Stimulated activated CD4-positive, alpha-beta T cell treated with anti-CD3 and anti-CD28 coated beads, Interleukin-2, amount 100 ng/mL, for 24 hours (primary cell): ENCODE measurements at places on chromosomes 3 and 15.

DNA sequence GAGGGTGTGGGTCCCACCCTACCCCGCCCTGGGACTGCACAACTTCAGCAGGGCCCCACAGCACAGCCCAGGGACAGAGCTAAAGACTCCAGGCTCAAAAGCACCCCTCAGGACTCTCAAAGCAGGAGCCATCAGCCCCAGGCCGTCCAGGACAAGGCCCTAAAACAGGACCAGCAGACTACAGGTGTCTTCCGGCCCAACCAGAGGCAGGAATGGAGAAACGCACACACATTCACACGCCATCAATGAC, 26.1 kb downstream of the ATRIP start:
- DNase-seq, result no peak

DNA sequence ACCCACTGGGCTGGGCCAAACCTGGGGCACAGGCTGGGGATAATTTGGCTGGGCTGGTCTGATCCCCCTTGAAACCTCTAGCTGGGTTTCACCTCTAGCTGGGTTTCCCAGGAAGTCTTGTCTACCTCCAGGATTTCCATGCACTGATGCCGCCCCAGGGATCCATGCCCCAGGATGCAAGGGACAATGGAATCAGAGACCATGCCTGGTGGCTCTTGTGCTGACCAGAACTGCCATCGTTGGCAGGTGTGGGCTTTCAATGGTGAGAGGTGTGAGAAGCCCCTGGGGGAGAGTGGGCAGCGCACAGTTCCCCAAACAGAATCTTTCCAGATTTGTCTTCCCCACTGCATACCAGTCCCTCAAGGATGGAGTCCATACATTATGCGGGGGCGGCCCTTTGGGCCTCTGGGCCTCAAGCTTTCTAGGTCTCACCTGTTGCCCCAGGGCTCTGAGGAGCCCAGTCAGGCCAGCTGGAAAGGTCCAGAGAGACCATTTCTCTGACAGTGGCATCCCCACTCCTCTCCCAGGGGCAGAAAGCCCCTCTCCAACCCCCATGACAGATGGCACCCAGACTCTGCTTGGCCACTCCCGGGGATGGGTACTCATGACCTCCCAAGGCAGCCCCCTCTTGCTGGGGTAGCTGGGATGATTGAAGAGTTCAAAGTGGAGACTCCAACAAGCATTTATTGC, 35.4 kb downstream of the EPHB3 start:
- no peak for DNase-seq

- no peak for DNase-seq
Observed at GRCh38 chr3:130509008-130509407, 8.0 kb upstream of the COL6A6 start.

DNA sequence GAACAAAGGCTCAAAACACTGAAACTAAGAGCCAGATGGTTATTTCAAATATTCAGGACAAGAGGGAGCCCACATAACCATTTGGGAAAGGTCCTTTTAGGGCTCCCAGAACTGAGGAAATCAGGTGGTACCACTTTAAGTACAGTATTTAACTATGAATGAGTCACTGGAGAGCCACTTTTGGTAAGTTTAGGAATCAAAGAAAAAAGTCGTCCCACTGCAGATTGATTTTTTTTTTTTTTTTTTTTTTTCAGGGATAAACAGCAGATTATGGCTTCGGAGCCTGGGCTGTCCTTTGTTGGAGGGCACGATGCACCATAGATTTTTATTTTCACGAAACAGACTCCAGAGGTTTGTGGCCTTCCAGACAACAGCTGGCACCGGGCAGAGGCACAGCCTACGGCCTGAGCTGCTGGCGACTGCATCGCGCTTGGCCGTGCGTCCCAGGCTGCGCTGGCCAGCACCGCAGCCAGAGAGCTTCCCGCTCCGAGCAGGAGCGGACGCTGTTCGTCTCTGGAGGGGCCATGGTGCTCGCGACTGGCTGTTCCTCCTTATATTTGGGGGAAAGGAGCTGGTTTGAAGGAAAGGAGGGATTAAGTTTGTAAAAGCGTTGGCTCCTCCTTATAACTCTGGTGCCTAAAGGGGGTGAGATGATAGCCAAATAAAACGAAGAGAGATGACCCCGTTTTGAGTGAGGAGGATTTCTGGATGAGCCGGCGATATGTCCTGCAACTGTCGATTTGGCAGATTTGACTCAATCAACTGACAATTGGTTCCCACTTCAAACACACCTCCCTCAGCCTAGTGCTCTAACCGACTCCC, 152.9 kb upstream of the GOLIM4 start:
- DNase-seq, result no peak

- no peak for DNase-seq
Observed at GRCh38 chr15:88748081-88748480, 55.2 kb upstream of the ACAN start.

DNA sequence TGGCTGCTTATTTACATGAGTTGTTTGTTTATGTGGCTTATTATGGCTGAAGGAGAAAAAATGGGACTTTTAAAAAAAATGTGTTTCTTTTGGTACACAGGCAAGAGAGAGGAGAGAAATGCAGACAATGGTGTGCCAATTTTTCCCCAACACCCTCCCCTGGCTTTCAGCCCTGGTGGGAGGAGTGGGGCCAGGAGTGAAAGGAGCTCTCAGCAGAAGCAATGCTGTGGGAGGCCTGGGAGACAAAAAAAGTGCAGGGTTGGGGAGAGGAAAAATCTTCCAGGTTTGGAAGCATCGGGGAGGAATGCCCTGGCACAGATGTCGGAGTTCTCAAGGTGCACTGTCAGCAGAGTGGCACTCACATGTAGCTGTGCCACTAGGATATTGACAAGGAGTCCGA, 117.7 kb upstream of the FOXB1 start:
- no peak for DNase-seq

- no peak for DNase-seq
Observed at GRCh38 chr3:172279191-172279640, 169.0 kb downstream of the GHSR start.

DNA sequence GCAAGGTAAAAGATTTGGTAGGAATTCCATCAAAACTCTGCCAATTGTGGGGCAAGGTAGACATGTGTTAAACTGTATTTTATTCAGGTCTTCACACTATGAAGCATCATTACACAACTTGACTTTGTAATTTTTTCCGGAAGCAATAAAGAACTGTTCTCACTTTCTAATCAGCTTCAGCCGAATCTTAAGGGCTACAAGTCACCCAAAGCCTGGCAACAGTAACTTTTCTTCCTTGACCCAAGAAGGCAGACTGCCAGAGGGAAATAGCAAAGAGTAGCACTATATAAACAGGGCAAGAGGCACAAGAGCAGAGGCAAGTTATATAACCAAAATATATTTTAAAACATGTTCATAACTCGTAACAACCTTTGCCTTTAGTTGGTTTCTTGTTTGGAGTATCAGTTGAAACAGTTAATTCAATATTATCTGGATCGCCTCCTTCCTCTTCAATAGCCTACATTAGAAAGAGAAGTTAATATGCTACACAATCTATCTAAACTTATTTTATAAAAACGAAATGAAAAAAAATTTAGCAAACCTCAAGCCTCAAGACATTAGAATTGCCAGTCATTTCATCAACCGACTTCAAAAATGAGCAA, 1.4 kb downstream of the SLTM start:
- DNase-seq, result no peak

- DNase-seq, result no peak
Observed at GRCh38 chr3:55075846-55076245, 148.0 kb upstream of the LRTM1 start.

GRCh38 chr15:98650417-98651035, 2.2 kb downstream of the IGF1R start:
- DNase-seq, result peak; percentile 53

- no peak for DNase-seq
Observed at GRCh38 chr15:37979671-37980409, 45.4 kb downstream of the TMCO5A start.

GRCh38 chr15:74413350-74414080, 20.2 kb downstream of the SEMA7A start:
- DNase-seq, result no peak

DNA sequence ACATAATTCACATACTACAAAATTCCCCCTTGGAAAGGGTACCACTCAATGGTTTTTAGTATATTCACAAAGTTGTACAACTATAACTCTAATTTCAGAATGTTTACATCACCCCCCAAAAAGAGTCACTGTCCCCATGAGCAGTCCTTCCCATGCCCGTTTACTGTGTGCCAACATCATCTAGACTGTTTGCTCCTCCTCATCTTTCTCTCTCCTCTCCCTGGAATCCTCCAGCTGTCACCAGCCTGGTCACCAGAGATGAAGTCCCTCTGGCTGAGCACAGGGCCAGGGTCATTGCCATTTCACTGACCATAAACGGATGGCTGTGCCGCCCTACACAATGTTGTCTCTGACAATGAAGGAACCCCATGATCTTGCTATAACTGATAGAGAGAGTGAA, 45.2 kb downstream of the C2CD4B start:
- no peak for DNase-seq

GRCh38 chr15:45572617-45573016, 14.6 kb upstream of the BLOC1S6 start:
- no peak for DNase-seq

- no peak for DNase-seq
Observed at GRCh38 chr3:154973851-154974250, 106.3 kb upstream of the MME start.

GRCh38 chr15:70259028-70259424, 161.3 kb upstream of the TLE3 start:
- DNase-seq, result peak; percentile 41

GRCh38 chr15:51814606-51815005, 14.8 kb upstream of the TMOD3 start:
- no peak for DNase-seq

- no peak for DNase-seq
Observed at GRCh38 chr3:97996988-97997387, 24.8 kb upstream of the RIOX2 start.

GRCh38 chr3:133948131-133948810, 52.6 kb upstream of the RAB6B start:
- no peak for DNase-seq

DNA sequence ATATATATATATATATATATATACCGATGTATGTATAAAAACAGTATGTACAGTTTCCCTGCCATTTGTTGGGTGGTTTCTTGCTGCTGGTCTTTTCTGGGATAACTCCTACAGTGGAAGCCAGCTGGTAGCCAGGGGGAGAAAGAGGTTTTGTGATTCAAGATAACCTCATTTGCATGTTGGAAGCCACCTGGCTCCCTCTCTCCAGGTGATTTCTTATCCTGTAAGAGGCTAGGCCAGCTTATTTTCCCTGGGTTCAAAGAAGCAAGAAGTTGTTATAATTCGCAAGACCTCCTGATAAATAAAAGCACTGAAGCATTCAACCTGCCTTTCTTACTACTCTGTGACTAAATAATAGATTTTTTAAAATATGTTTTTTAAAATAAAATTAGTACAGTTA, 443.3 kb downstream of the VGLL3 start:
- DNase-seq, result no peak

DNA sequence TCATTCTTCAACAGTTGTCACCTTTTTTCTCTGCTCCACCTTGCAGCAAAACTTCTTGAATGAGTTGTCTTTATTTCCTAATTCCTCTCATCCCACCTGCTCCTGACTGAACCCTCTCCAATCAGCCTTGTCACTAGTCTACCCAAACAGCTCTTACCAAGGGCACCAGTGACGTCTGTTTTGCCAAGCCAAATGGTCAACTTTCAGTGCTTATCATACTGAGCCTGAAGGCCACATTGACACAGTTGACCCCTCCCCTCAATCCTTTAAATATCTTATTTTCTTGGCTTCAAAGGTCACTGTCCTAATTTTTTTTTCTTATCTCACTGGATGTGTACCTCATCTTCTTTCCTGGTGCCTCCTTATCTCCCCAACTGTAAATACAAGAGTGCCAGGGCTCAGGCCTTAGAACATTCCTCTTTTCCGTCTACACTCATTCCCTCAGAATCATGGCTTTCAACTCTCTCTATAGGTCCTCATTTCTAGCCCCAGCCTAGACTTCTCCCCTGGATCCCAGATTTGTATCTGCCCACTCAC, 43.2 kb downstream of the CMTM8 start:
- no peak for DNase-seq

GRCh38 chr15:83943849-83944404, 290.0 kb downstream of the ADAMTSL3 start:
- DNase-seq, result no peak

GRCh38 chr3:171956181-171956683, 83.1 kb upstream of the FNDC3B start:
- no peak for DNase-seq

DNA sequence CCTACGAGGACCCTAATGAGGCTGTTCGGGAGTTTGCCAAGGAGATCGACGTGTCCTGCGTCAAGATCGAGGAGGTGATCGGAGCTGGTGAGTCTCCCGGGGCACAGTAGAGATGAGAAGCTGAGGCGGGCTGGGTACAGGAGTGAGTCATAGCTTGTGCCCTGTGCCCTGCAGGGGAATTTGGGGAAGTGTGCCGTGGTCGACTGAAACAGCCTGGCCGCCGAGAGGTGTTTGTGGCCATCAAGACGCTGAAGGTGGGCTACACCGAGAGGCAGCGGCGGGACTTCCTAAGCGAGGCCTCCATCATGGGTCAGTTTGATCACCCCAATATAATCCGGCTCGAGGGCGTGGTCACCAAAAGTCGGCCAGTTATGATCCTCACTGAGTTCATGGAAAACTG, 17.9 kb downstream of the EPHB3 start:
- DNase-seq, result no peak
